ENCODE measurements at places on chromosomes 7 and 10.

GRCh38 chr7:151408839-151409666 is 785 bp downstream of the WDR86 start:
- DNase-seq: no peak

DNA sequence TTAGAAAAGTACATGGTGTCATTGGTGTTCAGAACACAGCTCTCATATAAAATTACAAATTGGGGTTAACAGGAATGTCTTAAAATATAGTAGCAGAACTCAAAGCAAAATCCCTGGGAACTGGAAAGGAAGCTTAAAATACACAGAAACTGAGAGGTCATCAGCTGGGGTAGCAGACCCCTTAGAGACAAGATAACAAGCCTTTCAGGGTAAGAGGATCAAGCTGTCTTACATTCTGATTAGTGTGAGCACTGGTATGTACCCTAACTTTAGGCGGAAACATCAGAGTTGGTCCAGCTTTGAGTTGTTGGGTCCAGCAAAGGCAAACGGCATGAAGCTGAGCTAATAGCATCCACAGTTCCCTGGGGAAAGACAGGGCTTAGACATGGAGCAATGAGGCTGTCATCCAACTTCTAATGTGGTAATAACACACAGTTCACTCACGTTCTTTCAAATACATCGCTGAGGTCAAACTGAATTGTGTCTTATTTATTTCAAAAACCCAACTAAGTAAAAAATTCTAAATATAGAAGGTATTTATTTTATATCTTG is 32.6 kb downstream of the ARHGAP21 start:
- no peak for DNase-seq

- DNase-seq: peak; percentile 20
These were observed 65.1 kb upstream of the MPP7 start for GRCh38 chr10:28367929-28368484.

DNA sequence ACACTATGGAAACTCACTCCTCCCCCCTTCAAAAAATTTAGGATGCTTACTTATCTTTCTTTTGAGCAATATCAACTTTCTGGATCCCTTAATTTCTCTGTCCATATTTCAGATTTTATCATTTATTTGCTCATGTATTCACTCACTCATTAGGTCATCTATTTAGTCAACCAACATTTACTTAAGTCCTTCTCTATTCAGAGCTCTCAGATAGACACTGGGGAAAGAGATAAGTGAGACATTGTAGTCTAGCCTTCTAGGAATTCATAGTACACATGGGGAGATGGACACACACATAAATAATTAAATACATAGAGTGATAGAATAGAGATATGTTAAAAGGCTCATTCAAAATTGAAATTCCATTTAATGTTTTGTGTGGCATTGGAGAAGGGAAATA is 9.2 kb downstream of the CPN1 start:
- DNase-seq: no peak

DNA sequence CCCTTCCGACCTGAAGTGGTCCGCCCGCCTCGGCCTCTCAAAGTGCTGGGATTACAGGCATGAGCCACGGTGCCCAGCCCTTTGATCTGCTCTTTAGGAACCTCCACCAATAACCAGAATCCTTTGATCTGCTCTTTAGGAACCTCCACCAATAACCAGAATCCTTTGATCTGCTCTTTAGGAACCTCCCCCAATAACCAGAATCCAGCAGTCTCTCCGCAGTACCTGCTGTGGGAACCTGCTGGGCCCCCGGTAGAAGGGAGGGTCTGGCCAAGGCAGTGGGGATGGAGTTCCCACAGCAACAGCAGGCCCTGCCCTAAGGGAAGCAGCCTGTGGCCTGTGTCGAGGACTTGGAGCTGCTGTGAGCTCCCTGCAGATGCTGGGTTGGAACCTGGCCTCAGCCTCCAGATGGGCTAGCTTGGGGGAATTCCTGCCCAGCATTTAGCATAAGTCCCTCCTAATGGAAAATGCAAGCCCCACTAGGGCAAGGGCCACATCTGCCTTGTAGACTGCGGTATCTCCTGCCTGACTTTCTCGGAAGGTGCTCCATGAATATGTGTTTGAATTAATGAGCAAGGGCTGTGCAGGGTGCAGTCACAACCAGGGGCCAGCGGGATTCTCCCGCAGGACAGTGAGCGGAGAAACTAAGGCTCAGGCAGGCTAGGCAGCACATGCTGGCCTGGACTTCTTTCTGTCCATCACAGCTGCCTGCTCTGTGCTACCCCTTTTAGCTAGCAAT is 165.8 kb downstream of the UBE2H start:
- DNase-seq: no peak

DNA sequence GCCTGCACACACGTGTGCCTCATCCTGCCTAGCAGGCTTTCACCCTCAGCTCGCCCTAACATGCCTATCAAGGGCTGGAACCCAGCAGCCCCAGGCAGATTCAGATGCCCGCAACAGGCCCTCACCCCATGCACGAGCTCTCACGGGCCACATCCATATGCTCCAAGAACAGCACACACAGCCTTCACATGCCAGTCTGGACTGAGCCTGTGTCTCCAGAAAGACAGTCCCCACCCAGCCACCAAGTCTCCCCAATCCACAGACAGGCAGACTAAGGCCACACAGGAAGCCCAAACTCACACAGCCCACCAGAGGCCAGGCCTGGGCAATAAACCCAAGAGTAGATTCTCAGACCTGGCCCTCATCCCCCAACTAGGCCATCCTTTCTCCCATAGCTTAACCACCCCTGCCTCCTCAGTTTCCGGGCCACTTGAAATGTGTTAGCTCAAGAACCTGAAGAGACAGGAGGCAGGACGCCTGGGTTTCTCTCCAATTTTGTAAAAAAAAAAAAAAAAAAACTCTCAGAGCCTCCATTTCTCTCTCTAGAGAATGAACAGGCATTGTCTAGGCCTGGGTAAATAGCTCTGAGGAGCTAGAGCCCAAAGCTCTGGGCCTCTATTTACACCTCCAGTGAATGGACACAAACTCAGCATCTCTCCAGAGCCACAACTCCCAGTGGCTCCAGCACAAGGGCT is 6.8 kb downstream of the LDB1 start:
- DNase-seq: no peak

DNA sequence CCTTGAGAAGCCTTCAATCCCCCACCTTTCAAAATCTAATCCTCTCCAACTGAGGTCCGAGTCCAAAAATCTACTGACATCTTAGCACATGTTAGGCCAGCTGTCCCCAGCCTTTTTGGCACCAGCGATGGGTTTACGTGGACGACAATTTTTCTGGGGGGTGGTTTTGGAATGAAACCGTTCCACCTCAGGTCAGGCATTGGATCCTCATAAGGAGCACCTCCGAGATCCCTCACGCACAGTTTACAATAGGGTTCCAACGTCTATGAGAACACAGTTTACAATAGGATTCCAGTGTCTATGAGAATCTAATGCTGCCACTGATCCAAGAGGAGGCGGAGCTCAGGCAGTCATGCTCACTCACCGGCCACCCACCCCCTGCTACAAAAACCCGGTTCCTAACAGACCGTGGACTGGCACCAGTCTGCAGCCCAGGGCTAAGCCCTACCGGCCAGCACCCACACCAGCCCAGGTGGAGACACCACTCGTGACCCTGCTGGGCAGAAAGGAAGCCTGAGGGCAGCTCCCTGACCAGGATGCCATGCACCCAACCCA is 107.6 kb downstream of the DIP2C start:
- no peak for DNase-seq

- no peak for DNase-seq
These were observed 448.8 kb downstream of the DNAJB6 start for GRCh38 chr7:157785486-157786186.

GRCh38 chr7:2941216-2941859 is 97.2 kb upstream of the GNA12 start:
- no peak for DNase-seq

DNA sequence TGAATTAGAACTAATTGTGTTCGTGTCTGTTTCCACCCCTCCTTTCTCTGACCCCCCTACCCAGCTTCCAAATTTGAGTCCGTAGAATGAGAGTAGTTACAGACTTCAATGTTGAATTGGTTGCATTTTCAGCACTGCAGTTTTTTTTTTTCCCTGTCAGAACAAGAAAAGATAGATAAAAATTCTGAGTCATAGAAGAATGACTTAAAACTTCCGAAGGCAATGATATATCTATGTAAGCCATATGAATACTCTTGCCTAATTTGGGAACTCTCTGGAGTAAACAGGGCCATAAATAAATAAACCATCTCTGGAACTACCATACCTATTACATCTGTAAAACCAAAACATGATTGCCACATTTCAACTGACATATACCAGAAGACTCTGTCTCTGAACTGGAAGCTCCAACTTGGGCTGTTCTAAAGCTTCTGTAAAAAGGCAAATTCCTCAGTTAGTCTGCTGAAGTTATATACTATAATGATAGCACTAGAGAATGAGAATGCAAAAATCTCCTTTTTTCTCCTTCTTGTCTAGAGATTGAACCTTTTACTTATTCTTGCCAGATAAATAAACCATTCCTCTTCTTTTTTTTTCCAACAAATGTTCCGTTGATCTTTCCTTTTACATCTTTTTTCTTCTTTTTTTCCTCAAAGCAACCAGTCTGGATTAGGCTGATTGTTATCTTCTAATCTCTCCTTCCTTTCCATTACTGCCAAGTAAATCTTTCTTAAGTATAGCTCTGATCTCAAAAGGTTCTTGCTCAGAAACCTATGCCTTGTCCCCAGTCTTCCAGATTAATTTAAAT is 23.5 kb downstream of the VCL start:
- DNase-seq: peak; percentile 73

- DNase-seq: peak; percentile 62
These were observed 205.8 kb upstream of the FRMD4A start for GRCh38 chr10:14536241-14537213.

DNA sequence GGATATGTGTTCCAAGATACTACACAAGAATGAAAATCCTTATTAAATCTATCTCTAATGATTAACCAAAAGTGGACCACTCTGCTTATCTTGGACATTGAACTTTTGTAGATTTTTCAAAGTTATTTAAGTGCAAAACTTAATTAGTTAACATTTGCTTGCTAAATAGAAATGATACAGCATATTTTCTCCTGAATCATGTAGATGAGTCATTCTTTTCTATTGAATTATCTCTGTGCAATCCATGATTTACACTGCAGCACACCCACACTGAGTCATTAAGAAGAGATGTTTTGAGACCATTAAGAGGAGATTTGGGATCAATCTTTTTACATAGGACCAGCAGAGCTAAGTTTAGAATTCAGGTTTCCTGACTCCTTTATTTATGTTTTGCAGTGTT is 6.6 kb upstream of the ABCC2 start:
- peak; percentile 86 for DNase-seq

- peak; percentile 53 for DNase-seq
These were observed 669 bp downstream of the PI4K2A start for GRCh38 chr10:97640868-97641811.
